NCI-H2081 (cell line): ENCODE measurements at places on chromosomes 2 and 18.

DNA sequence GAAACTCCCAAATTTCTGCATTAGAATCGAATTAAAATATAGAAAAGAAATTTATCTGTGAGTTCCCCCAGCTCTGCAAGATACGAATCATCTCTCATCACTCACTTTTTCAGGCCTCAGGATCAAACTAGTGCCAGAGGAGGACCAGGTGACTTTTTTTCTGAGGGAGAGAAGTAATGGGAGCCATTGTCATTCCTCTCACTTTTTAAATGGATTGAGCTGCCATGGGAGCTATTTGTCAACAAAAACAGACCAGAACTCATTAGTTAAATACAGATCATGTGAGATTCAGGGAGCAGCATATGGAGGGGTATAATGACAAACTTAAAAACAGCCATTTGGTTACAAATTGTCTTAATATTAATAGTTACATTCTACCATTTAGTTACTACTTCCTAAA lies 594.4 kb downstream of the DPP10 start:
- no peak for DNase-seq

- DNase-seq, result peak; percentile 6
Observed at GRCh38 chr2:144248350-144249034, 271.4 kb downstream of the ZEB2 start.

DNA sequence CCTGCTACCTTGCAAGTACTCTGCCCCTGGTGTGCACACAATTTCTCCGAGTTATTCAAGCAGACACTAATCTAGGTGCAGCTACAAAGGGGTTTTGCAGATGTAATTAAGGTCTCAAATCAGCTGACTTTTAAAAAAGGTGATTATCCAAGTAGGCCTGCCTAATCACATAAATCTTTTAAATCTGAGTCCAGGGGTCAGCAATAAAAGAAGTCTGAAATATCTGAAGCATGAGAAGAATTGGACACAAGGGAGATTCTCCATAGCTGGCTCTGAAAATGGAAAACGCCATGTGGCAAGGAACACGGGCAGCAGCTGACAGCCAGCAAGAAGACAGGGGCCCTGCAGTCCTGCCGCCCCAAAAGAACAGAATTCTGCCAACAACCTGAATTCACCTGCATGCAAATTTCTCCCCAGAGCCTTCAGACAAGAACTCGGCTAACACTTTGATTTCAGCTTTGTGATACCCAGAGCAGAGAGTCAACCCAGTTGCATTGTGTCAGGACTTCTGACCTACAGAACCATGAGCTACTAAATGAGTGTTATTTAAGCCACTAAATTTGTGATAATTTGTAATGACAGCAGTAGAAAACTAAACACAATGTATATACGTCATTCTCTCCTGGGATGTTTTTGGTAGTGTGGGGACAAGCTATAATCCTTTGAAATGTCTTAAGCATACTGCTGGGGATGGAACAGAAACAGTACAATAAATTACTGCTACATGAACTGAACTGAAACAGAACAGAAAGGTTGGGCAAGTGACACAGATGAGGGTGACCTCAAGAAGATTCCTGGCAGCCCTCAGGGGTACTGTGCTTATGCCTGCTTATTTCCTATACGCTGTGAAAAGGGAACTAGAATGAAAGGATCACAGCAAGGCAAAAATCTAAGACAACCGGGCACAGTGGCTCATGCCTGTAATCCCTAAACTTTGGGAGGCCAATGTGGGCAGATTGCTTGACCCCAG lies 3.2 kb downstream of the INO80C start:
- DNase-seq, result no peak

DNA sequence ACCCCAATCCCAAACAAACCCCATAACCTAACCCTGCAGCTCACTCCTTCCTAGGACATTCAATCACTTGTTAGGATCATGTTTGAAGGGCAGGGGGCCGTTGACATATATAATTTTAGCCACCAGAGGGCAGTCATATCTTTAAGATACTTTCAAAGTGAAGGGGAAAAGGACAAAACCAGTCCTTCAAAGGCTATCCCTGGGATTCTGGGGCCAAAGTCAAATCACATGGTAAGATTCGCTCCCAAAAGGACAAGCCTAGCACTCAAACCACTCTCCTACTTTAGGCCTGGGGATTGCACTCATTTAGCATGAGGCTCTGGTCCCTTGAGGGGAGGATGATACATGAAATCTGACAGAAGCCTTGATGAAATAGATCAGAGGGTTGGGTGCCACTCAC lies 44.6 kb downstream of the HAUS1 start:
- DNase-seq, result peak; percentile 46

- no peak for DNase-seq
Observed at GRCh38 chr2:12781329-12781728, 64.6 kb downstream of the TRIB2 start.

DNA sequence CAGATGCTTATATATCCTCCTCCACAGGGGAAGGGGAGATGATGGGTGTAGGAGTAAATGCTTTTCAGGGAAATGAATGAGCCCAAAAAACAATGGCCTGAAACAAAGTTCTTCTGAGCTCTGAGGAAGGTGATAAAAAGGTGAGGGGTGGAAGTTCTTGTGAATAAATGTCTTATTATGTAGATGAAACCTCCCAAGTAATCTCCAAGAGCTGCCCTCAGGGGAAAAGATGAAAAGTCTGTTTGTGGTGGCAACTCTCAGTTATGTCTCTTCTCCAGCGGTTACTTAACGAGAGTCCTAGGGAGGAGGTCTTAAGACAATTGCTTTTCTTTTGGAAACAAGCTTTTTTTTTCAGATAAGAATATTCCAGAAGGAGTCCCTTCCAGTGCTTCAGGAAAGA lies 115.5 kb upstream of the CHAC2 start:
- no peak for DNase-seq

GRCh38 chr18:79584491-79585394 lies 94.9 kb upstream of the CTDP1 start:
- DNase-seq, result no peak

DNA sequence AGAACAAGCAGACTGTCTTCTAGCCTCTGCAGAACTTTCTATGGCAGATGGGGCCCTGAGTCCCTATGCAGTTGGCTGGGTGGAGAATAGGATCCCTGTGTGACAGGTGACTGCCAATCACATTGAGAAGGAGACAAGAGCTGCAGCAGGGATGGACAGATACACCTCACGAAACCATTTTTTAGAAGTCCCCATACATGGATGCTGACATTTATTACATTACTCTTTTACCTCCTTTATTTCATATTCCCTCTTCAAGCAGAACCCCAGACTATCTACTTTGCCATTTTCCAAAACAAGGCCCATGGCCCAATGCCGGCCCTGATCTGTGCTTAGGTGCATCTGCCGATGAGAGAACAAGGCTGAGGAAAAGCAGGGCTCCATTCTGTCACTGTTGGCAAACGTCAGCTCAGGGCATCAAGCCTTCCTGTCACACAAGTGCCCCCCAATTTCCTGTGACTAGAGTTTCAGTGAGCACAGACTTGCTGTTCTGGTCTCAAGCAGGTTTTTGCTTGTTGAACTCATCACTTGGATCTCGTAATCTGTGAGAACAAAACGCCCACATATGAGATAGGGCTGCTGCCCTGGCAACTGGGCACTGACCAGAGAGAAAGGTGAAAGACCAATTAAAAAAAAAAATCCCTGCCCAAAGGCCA lies 35.8 kb downstream of the LOXHD1 start:
- no peak for DNase-seq

- DNase-seq, result no peak
Observed at GRCh38 chr18:79975043-79975442, 10.6 kb downstream of the HSBP1L1 start.

DNA sequence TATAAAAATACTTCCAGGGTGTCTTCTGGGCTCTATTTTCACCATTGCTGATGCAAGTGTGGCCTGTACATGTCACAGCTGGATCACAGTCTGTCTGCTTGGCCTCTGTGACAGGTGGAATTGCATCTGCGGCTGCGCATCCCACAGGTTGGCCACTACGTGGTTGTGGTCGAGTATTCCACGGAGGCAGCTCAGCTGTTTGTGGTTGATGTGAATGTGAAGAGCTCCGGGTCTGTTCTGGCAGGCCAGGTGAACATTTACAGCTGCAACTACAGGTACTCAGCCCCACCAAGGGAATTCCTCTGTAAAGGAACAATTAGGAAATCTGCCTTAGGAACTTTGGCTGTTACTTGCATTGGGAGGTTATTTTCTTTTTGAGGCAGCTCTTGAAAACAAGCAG lies 144.5 kb downstream of the LAMA3 start:
- no peak for DNase-seq

- no peak for DNase-seq
Observed at GRCh38 chr2:12168791-12169388, 422.5 kb downstream of the LPIN1 start.

- no peak for DNase-seq
Observed at GRCh38 chr2:206004004-206004693, 81.8 kb downstream of the INO80D start.

DNA sequence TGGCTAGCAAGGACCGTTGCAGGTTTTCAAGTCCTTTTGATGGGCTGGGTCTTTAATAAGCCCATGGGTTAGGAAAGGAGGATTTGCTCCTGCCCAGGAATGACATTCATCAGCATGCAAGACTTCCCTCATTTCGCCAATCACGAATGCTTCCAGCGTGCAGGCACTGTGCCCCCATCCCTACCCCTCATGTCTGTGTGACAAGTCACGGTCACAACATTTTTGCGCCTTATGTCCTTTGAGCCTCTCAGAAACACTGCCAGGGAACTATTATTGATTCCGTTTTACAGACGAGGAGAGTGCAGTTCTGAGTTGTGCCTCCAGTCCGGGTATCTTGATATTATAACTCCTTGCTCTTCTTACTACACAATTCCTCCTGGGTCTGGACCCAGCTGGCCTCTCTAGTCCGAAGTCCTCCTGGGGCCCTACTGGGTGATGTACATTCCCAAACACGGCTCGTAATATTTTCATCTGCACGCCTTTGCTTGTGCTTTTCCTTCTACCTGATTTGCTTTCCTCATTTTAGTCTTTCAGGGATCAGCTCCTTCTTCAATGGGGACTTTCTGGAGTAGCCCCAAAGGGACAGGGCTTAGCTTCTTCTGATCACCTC lies 101.8 kb upstream of the MYCN start:
- no peak for DNase-seq

GRCh38 chr2:3403587-3404334 lies 24.3 kb downstream of the TRAPPC12 start:
- no peak for DNase-seq

DNA sequence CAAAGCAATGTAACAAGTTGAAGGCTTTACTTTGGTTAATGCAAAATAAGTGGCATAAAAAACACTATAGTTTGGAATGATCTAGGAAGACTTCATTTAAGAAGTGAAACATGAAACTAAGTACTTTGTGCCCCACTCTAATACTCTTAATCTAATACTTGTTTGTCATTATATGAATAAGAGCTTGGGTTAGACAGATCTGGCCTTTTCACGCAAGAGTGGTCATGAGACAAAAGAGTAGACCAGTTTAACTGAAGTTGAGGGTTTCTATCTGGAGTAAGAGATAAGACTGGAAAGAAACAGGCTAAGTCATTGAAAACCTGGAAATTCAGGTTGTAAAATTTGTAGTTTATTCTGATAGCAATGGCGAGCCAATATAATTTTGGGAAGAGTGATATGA lies 2.8 kb downstream of the SLC30A6 start:
- DNase-seq, result no peak

DNA sequence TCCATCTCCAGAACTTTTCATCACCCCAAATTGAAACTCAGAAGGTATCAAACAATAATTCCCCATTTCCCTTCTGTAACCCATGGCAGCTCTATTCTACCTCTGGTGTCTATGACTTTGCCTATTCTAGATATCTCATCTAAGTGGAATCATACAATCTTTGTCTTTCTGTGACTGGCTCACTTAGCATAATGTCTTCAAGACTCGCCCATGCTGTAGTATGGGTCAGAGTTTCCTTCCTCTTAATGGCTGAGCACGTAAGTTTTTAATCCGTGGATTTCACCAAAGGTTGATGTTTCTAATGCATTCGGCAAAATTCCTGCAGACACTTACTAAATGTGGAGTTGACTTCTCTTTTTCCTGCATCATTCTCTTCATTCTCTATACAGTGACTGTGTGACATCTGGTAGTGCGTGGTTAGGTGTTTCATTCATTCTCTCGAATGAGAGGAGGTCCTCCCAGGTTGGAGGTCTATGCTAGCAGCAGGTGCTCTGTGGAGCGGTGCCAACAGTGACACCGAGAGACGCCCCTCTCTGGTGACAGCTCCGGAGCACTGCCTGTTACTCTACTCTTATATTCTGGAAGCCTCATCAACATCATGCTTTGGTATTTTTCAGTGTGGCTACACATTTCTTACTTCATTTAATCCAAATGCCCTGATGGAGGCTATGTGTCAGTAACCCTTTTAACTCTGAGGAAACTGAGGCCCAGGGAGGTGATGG lies 50.1 kb downstream of the ATOH8 start:
- no peak for DNase-seq

DNA sequence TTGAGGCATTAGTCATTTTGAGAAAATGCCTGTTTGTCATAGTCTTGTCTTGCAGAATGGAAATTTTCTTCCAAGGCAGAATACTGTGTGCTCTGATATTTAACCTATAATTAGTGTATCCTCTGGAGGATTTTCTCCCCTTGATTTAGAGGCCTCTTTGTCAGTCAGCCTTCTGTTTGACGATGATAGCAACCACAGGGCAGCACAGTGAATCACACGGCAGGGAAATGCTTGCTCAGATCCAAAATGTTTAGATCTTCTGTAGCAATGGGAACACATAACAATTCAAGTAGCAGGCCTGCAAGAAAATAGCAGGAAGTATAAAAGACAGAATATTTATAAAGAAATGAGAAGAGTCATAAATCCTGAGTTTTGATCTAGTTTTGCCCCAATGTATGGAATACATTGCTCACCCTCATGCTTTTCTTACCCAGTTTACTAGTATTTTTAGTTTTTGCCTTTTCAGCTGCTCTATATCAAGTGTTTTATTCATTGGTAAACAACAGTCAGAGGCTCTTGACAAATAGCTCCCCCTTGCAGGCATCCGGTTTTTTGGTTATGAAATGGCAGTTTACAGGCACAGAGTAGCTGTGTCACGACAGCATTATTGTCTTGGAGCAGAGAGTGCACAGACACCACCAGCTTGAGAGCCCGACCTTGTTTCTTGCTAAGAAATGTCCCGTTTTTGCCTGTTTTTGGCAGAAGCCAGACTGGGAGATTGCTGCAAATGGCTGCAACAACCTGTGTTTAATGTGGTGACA lies 185.1 kb downstream of the MYO3B start:
- peak; percentile 4 for DNase-seq

GRCh38 chr2:203870941-203871340 lies 3.4 kb downstream of the CTLA4 start:
- DNase-seq, result no peak

- DNase-seq, result no peak
Observed at GRCh38 chr2:113697516-113697915, 58.9 kb downstream of the SLC35F5 start.

GRCh38 chr2:29033172-29033571 lies 41.2 kb downstream of the PCARE start:
- DNase-seq, result no peak
